Left kidney (tissue), 8 donors: ENCODE measurements at places on chromosomes 11 and 22. TPM values are rescaled to one million over a fixed set of nuclear protein-coding genes. Genes with fewer than 3 reads are reported as not detected.

DNA sequence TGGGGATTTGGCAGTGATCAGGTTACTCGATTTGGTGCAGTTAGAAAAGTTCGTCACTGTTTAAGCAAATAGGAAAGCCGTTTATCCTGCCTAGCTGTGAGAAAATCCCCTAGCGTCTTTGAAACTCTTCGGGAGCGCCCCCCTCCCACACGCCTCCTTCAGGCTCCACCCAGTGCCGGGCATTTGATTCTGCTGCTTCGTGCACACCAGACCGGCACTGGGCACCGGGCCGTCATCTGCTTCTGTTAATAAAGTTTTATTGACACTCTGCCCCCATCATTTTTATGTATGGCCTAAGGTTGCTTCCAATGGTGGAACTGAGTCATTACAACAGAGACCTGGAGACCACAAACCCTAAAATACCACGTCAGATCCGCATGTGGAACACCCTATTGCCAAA, 50.9 kb downstream of the IGF2 start:
- no peak for DNase-seq

GRCh38 chr11:132904607-132905006, 627.7 kb downstream of the OPCML start:
- no peak for DNase-seq

The C11orf97 gene
- polyA plus RNA-seq = 0.20 TPM

The NFAM1 gene
- 0.81 TPM for polyA plus RNA-seq

The RNF169 gene
- polyA plus RNA-seq = 21.4 TPM

The OAF gene
- 36.7 TPM for polyA plus RNA-seq

GRCh38 chr11:59559886-59560285, 48.5 kb downstream of the OR4D9 start:
- DNase-seq = no peak

GRCh38 chr11:32079553-32079952, 11.3 kb upstream of the RCN1 start:
- peak; percentile 59 for DNase-seq

DNA sequence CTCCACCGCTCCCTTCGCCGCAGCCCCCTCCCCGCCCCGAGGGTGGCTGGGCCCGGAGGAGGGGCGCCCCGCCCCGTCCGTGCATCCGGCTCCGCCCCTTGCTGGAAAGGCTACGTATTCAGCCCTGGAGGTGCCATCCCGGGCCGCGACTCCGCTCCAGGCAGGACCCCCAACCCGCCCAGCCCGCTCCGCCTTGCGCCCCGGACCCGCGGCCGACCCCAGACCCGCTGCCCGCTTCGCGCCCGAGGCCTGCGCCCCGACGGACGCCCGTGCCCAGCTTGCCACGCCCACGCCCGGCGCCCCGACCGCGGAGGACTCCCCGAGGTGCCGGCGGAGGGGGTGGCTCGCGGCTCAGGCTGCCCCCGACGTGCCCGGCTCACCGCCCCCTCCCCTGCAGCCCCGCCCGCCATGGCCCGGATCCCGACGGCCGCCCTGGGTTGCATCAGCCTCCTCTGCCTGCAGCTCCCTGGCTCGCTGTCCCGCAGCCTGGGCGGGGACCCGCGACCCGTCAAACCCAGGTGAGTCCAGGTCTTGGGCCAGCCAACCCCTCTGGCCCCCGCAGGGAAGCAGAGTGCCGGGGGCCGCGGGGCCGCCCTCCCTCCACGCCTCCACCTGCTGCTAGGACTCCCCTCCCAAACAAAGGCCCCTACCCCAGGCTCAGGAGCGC, at the start of gene ADM2:
Gene ADM2 (plus strand): TSS at position 104 of the 667 bp plus-strand sequence. CDS start 305 bp downstream, at position 409.
- no peak for DNase-seq

GRCh38 chr11:12998336-12998735, 10.8 kb upstream of the RASSF10 start:
- no peak for DNase-seq

The BEST1 gene
- 4.1 TPM for polyA plus RNA-seq

- no peak for DNase-seq
These were observed 82.9 kb upstream of the TBCEL start for GRCh38 chr11:120941000-120941399.

GRCh38 chr11:30543066-30543465, 43.1 kb downstream of the MPPED2 start:
- DNase-seq = no peak

DNA sequence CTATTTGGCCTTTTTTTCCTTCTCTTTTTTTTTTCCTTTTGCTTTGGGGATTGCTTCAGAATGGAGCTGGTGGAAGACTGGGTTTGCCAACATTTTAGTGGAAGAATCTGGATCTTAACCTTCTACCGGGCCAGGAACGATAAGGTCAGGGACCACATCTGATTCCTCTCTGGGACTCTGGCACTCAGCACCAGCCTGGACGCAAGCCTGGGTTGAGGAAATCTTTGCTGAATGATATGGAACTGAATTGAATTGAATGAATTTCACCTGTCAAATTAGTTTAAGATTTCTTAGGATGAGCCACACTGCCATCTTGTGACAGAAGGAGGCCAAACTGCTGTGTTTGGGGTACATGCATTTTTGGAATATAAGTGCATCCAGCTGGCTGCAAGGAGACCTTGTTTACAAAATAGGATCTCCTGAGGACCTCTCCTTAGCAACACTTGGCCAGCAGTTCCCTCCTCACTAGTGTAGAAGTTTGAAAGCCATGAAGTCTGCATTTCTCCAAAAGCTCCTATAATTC, 30.4 kb downstream of the TPBGL start:
- DNase-seq = no peak

DNA sequence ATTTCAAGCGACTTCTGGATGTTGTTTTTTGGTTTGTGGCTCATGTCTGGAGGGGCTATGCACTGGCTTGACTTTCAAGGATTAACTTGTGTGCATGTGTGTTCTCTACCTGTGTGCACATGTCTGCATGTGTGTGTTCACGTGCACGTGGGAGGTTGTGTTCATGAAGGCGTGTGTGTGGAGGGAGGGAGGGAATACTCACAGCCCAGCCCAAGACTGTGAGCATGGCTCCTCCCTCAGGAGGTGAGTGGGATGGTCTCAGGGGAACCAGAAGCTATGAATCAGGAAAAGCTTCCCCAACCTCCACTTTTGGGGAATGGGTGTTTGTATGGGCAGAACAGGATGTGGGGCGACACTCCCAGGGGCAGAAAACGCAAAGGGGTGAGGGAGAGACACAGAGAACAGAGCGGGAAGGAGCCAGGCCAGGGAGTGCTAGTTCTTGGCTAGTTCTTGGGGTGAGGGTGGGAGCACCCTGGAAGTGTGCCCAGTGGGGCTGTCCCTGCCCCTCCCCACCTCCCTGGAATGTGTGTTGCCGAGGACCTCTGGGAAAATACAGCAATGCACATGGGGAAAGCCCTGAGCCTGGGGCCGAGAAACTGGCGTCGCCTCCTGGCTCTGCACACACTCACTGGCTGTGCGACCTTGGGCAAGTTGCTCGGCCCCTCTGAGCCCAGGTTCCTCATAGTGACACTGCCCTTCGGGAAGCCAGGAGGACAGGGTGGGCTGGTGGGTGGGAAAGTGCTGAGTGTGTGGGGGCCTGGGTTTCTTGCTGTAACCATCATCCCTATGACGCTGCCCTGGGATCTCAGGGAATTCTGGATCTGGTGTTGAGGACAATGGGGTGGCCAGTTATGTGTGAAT, 16.9 kb upstream of the ALX4 start:
- DNase-seq = no peak

The OR51B2 gene
- not detected for polyA plus RNA-seq

The APOL3 gene
- polyA plus RNA-seq = 15.7 TPM

The MRGPRX4 gene
- polyA plus RNA-seq = not detected

DNA sequence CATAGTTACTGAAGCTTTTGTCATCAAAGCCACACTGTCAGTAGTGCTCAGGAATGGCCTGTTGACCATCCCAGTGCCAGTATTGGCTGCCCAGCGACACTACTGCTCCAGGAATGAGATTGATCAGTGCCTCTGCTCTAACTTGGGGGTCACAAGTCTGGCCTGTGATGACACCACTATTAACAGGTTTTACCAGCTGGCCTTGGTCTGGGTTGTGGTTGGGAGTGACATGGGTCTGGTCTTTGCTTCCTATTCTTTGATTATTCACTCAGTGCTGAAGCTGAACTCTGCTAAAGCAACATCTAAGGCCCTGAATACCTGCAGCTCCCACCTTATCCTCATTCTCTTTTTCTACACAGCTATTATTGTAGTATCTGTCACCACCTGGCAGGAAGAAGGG, 21.5 kb downstream of the OR56B4 start:
- DNase-seq = no peak

DNA sequence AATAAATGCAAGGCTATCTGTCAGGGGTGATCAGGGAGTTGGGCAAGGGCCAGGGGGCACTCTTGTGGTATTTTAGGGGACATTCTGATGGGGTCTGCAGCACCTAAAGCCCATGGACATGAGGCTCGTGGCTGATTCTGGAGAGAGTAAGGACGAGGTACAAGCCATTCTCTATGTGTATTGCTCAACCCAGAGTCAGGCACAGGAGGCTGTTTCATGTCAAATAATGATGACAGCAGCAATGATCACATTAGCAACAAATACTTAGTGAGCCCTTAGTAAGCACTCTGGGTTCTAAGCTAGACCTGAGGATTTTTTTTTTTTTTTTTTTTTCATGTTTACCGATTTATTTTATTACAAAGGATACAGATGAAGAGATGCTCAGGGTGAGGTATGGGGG, 83.5 kb upstream of the THY1 start:
- DNase-seq = no peak

The MMP3 gene
- not detected for polyA plus RNA-seq

DNA sequence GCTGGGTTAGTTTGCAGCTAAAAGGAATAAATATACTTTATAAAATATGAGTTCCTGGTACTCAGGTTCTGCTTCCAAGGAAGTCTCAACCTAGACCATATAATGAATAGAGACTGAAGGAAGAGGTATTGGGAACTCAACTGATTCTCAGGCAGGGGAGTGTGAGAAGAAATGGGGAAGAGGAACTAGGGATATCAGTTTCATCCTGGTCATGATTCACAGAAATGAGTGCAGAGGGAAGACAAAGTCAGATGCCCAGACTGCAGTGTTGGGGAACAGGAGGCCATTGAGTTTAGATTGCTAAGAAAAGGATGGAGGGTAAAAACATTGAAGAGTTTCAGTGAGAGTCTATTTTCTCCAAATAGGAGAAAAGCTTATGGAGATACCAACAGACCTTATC, 28.8 kb downstream of the PLAAT5 start:
- no peak for DNase-seq

The SMC1B gene
- polyA plus RNA-seq = 0.23 TPM

GRCh38 chr11:129141748-129142523, 50.2 kb downstream of the ARHGAP32 start:
- no peak for DNase-seq

- DNase-seq = no peak
These were observed 373.5 kb downstream of the GUCY1A2 start for GRCh38 chr11:106644824-106645223.

DNA sequence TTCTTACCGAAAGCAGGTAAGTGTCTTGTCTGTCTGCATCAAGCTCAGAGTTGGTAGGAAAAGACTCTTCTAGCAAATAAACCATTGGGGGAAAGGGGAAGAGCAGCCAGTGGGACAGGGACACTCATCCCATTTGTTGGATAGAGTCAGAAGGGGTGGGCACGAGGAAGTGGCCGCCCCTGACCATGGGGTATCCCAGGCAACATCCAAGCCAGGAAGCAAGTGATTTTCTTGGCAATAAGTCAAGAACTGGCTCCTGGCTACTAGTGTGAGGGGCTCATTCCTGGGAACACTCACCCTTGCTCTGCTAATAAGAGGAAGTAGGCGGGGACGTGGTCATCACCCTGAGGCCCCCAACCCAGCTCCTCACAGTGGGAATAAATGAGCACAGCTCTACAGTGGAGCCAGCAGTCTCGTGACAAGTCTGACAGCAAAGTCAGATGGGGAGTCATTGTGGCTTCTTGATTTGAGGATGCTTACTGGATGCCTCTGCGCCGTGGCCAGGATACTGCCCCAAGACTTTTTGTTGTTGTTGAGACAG, 6.7 kb downstream of the SLC25A18 start:
- no peak for DNase-seq

The ZFP91 gene
- polyA plus RNA-seq = 72.5 TPM

GRCh38 chr11:64799623-64800302, 3.3 kb downstream of the MAP4K2 start:
- no peak for DNase-seq

- DNase-seq = no peak
These were observed 3.2 kb upstream of the MRPL23 start for GRCh38 chr11:1943977-1944376.

DNA sequence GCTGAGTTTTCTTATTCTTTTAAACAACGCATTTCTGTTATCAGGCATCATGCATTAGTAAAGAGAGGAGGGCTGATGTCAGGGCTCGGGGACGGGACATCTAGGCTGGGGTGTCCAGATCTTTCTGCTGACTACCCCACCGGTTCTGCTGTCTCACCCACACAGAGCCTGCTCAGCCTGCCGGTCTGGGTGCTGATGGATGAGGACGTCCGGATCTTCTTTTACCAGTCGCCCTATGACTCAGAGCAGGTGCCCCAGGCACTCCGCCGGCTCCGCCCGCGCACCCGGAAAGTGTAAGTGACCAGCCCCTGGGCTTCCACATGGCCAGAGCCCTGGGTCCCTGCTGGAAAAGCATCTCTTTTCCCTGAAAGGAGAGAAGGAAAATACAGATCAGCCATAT, 9.4 kb downstream of the NCF4 start:
- DNase-seq = no peak

DNA sequence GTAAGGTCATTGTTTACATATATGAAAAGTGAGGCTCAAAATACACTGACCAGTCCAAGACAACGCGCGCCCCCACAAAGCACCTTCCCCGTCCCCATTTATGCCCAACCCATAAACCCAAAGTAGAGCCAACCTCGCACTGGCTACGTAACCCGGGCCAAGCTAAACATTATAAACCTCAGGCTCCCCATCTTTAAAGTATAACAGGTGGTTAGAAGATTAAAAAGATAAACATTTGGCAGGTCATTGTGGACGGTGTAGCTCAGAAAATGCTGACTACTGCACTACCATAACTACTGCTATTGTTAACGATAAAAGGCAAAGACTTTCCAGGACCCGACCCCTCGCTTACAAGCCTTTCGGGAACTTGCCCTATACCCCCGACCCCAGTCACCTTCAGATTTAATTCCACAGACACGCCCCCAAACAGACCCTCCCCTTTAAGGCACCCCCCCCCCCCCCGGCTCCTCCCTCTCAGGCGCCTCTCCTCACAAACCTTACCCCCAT, 470 bp downstream of the NUMA1 start:
- no peak for DNase-seq

GRCh38 chr11:103637295-103637694, 399.1 kb upstream of the DDI1 start:
- DNase-seq = no peak

- DNase-seq = no peak
These were observed 248.5 kb downstream of the ETS1 start for GRCh38 chr11:128338811-128339210.

- no peak for DNase-seq
These were observed 304.8 kb downstream of the ST3GAL4 start for GRCh38 chr11:126660321-126660720.
